DMS79 treated with DMSO at 0.1 percent for 48 hours (cell line): ENCODE measurements at places on chromosomes 12 and 14.

GRCh38 chr12:88366101-88366500 lies 214.2 kb downstream of the KITLG start:
- DNase-seq, result no peak

- peak; percentile 84 for DNase-seq
Observed at GRCh38 chr14:105947599-105947998, 421.2 kb downstream of the TMEM121 start.

DNA sequence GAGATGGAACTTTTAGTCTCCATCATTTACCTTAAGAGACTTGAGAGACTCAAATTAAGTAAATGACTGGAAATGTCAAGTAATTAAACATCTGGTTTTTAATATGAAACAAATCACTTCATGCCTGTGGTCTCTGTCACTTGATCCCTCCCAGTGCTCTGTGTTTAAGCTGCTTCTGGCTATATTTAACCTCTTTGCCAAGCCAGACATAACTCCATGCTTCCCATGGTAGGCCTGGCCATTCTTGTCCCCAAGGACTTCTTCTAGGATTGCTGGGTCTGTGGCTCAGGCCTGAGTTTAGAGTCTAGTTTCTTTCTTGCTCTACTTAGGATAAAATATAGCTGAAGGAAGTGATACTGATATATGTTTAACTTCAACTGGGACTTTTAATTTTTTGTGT lies 1013.6 kb downstream of the FLRT2 start:
- no peak for DNase-seq

GRCh38 chr12:62722971-62723680 lies 211.8 kb downstream of the PPM1H start:
- DNase-seq, result peak; percentile 6

- no peak for DNase-seq
Observed at GRCh38 chr14:89255012-89255411, 162.0 kb downstream of the FOXN3 start.

DNA sequence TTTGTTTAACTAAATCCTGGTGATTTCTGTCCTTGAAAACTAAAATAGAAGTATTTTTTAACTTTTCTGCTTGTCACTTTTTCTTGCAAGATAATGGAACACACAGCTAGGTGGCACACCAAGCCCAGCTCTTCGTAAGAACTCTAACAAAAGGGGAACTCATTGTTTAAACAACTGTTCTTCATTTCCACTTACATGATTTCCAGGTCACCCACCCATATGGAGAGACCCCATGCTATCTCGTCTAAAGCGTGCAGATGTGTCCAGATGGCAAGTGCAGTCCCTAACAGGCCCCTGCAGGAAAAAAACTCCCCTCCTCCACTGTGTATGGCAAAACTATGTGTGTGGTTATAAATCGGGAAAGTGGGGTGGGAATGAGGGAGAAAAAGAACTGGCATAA lies 43.3 kb upstream of the NT5DC3 start:
- DNase-seq, result no peak

DNA sequence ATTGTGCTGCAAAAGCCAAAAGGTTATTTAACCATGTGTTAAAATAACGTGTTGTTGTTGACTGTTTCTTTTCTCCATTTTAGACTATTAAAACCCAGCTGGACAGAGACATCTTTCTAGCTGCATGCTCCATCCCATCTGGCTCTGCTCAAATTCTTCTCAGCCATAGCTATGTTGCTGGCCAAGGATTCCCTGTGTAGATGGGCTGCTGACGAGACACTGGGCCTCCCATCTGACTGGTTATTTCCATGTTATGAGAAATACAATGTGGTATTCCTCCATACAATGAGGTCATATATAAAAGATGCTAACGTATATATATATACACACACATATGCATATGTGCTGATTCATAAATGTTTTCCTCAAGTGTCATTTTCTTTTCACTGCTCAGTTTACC lies 30.1 kb downstream of the MED13L start:
- no peak for DNase-seq

GRCh38 chr12:123056053-123056452 lies 75.6 kb downstream of the ARL6IP4 start:
- peak; percentile 14 for DNase-seq

DNA sequence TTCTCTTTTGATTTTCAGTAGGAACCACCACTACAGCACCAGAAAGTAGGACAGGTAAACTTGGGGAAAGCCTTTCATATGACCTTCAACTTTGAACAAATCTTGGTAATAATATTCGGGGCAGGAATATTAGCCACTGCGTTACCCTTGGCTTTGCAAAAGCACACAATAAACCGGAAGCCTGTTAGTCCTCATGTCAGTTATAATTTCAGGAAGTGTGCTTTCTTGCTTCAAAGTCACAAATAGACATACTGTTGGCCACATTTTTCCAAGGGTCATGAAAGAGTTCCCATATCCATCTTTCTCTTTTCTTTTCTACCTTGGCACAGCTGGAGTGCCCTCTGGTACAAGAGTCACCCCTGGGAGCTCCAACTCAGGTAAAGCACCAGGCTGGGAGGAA lies 167.2 kb upstream of the CNTN1 start:
- DNase-seq, result no peak

DNA sequence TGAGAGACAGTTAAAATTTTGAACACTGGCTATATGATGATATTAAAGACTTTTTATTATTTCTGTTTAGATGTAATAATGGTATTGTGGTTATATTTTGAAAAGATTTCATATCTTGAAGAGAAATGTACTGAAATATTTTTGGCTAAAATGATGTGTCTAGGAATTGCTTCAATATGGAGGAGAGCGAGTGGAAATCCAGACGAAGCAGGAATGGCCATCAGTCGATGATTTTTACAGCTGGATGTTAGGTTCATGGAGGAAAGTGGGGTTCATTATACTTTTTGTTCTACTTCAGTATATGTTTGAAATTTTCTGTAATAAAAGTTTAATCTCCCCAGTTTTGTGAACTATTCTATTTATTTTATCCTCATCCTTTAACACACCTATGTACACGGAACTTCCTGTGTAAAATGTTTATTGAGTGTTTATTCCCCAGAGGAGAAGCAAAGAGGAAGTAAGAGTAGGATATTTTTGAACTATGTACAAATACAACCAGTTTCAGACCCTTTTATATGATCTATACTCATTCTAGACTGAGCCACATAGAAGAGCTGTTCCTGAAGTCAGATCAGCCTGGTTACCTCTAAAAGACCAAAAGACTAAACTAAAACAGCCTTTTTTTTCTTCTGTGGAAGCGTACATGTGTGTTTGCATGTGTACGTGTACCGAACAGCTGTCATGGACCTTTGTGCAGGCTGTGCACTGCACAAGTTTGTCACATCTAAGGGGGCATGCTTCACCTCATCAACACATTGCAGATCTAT lies 211.0 kb upstream of the NUDT4 start:
- no peak for DNase-seq

- no peak for DNase-seq
Observed at GRCh38 chr14:61247935-61248334, 33.2 kb downstream of the TMEM30B start.

DNA sequence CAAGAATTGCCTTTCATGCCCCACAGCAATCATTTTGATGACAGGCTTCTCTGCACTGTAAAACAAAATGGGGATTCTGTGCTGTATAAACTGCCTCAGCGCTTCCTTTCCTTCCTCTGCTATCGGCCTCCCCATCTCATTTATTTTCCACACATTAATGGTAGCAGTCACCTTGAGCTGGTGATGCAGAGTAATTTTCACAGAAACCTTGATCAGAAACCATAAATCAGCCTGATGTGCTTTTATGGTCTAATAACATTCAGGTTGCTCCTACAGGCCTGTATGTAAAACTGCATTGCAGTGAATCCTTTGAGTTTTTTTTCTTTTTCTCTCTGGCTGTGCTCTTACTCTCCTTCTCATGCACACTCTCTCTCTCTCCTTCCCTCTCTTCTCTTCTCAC lies 578.4 kb upstream of the STXBP6 start:
- DNase-seq, result no peak

- DNase-seq, result no peak
Observed at GRCh38 chr12:42862055-42862454, 272.5 kb upstream of the PRICKLE1 start.

GRCh38 chr14:77014004-77014604 lies 14.4 kb downstream of the IRF2BPL start:
- peak; percentile 25 for DNase-seq

GRCh38 chr12:113396828-113397496 lies 6.7 kb downstream of the SDS start:
- no peak for DNase-seq

DNA sequence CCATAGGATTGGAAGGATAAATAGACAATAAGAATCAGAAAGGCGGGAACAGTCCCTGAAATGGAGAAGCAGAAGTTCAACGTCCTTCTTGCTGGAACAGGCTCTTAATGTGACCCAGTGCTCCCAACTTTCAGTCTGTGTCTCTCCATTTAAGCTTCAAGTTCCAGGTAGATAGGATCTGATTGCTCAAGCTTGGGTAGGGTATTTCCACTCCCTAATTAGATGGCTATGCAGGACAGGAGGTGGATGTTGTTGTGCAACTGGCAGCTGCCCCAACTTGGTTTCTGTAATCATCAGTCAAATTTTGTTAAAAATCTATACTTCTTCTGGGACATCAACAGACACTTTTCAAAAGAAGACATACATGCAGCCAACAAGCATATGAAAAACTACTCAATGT lies 266.2 kb downstream of the C12orf75 start:
- DNase-seq, result no peak

DNA sequence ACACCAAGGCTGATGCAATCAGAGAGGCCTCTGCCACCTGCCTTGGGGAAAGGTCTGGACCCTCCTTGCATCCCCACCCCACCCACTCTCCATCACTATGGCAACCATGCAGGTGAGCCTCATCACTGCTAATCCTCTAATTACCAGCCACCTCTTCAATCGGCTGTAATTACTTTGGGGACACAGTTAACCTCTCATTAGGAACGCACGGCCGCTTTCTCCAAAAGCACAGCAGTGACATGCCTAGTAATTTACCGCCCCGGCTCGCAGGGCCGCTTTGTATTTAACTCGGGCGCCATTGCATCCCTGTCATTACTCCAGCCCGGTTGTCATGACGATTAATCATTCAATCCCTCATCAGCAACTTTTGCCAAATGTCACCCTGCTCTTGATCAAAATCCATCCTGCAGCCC lies 36.3 kb upstream of the FAM222A start:
- no peak for DNase-seq

GRCh38 chr14:75476274-75476995 lies 45.8 kb upstream of the BATF start:
- DNase-seq, result peak; percentile 28

DNA sequence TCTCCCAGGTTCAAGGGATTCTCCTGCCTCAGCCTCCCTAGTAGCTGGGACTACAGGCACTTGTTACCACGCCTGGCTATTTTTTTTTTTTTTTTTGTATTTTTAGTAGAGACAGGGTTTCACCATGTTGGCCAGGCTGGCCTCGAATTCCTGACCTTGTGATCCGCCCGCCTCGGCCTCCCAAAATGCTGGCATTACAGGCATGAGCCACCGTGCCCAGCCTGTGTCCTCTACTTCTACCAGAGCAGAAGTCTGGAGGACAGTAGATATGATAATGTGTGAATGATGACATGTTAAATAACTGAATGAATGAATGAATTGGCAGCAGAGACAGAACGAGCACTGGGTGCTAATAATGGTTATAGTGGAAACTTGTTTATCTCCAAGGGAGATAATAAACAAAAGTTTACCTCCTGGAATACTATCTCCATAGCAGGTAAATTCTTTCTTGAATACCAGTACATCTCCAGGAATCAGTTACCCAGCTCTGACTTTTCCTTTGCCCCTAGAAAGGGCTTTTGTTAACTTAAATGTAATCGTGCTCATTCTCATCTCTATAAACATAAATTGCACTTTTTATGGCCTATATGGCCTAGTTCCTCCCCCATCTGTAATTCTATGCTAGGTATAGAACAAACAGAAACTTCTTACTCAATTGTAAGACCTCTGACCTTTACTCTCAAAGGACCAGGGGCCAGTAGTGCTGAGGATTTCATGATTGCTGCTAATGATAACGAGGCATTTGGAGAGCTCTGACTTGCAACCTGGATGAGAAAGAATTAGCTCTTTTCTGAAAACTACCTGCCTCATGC lies 7.2 kb upstream of the LGALS3 start:
- no peak for DNase-seq

GRCh38 chr14:56687123-56687522 lies 107.5 kb downstream of the TMEM260 start:
- no peak for DNase-seq

GRCh38 chr14:92584816-92585215 lies 71.2 kb downstream of the RIN3 start:
- DNase-seq, result no peak

- no peak for DNase-seq
Observed at GRCh38 chr12:95700316-95700785, 90.2 kb downstream of the NTN4 start.

- DNase-seq, result no peak
Observed at GRCh38 chr14:101865288-101865687, 99.1 kb upstream of the DYNC1H1 start.

GRCh38 chr12:65598688-65599087 lies 225.6 kb upstream of the HMGA2 start:
- DNase-seq, result no peak

DNA sequence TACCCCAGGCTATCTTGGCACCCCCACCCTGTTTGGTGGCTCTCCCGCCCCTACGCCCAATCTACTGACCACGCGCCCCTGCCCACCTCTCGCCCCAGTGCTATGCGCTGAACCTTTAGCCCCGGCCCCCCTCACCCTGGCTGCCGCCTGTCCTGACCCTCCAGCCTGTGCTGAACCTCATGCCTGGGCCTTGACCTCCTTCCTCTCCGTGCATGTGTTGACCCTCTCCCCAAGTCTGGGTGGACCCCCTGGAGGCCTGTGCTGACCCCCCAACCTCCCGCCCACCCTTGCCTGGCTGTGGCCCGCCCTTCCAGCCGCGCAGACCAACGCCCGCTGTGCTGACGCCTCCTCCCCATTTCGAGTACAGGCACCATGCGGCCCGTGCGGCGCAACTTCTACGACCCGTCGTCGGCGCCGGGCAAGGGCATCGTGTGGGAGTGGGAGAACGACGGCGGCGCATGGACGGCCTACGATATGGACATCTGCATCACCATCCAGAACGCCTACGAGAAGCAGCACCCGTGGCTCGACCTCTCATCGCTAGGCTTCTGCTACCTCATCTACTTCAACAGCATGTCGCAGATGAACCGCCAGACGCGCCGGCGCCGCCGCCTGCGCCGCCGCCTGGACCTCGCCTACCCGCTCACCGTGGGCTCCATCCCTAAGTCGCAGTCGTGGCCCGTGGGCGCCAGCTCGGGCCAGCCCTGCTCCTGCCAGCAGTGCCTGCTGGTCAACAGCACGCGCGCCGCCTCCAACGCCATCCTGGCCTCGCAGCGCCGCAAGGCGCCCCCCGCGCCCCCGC lies 20.7 kb downstream of the DTX1 start:
- no peak for DNase-seq
